ENCODE measurements at places on chromosomes 5 and 9.

GRCh38 chr5:102937894-102938293, 182.0 kb downstream of the GIN1 start:
- DNase-seq = no peak

- no peak for DNase-seq
Observed at GRCh38 chr9:127876764-127877562, 512 bp downstream of the AK1 start.

GRCh38 chr5:150621301-150621700, 19.2 kb upstream of the SYNPO start:
- DNase-seq = no peak

GRCh38 chr9:121560921-121561320, 61.3 kb upstream of the GGTA1 start:
- no peak for DNase-seq

DNA sequence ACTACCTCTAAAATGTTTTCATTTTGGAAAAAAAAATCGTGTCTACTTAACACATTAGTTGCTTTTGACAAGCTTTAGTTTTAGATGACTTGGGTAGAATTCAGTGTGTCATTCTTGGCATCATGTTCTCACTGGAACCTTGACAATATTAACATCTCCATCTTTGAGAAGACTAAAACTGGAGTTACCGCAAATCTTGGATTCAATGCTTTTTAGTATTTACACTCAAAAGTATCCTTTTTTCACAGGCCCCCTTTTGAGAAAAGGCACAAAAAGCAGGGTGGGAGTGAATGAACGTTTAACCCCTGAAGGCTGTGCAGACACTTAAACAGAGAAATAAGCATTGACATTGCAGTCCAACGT, 549.1 kb downstream of the CSNK1G3 start:
- no peak for DNase-seq

- no peak for DNase-seq
Observed at GRCh38 chr5:67297802-67298532, 101.4 kb upstream of the CD180 start.

DNA sequence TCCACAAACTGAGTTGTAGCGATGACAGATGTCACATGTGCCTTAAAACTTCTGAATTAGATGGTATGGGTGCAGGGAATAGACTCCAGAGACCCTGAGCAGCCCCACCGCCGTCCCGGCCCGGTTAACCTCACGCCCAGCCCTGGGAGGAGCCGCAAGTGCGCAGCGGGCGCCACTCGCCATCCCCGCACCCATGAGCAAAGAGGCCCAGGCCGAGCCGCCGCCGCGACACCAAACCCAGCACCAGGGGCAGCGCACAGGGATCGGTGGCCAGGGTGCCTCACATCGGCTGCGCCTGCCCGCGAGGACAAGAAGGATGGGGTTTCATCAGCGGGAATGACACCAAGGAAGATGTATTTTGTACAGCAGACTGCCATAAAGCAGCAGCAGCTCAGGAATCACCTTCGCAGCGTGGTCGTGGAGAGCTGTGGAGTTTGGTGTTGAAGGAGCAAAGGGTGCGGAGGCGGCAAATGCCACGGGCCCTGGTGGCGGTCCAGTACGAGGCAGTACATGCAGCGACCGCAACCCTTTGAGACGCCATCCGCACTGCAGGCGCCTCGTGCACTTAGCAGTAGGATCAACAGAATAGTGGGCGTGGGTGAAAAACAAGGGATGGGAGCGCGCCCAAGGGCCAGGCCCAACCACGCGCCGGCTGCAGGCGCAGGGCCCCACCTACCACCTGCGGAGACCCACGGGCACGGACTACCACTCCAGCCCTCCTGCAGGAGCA, 89.7 kb downstream of the ZNF366 start:
- no peak for DNase-seq

- no peak for DNase-seq
Observed at GRCh38 chr5:149679876-149680809, 50.0 kb upstream of the PPARGC1B start.

GRCh38 chr5:133801955-133802751, 166.3 kb downstream of the C5orf15 start:
- no peak for DNase-seq

GRCh38 chr9:77211561-77211960, 34.2 kb downstream of the VPS13A start:
- no peak for DNase-seq

- no peak for DNase-seq
Observed at GRCh38 chr9:13621872-13622564, 342.5 kb upstream of the MPDZ start.

- DNase-seq = no peak
Observed at GRCh38 chr5:14450018-14450524, 131.5 kb upstream of the OTULINL start.

- DNase-seq = no peak
Observed at GRCh38 chr9:114228016-114228808, 72.9 kb downstream of the COL27A1 start.

DNA sequence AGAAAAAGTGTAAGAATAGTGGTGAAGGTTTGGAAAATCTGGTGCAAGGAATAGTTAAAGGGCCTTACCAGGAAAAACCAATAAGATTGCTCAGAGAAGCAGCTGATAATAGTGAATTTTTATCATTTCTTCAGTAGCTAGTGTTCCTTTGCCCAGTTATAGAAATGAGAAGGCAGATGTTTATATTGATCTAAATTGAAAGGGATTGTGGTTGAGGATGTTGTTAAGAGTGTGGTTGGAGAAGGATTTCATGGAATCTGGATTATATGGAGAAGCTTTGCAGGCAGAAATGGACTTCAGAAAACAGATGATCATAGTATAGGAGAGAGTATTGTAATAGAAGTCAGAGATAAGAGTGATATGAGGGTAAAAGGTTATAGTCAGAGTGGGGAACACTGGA, 102.6 kb downstream of the XRCC4 start:
- no peak for DNase-seq

- DNase-seq = no peak
Observed at GRCh38 chr5:119338326-119338946, 17.4 kb upstream of the TNFAIP8 start.

DNA sequence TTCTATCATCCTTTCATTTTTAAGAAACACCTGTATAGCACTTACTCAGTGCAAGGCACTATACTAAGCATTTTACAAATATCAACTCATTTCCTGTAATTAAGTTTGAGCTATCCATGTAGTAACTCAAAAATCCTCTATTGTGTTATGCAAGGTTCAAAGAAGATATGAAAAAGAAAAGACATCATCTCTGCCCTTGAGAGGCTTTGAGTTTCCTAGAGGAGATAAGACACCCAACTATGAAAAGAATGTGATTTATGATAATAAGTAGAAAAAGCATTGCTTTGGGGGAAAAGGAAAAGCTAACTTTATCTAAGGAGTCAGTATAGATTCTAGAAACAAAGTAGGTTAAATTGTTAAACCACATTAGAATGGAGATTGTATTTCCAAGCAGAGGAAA, 14.2 kb upstream of the ZNF608 start:
- DNase-seq = no peak

- no peak for DNase-seq
Observed at GRCh38 chr5:92460505-92460904, 1077.4 kb upstream of the ARRDC3 start.

DNA sequence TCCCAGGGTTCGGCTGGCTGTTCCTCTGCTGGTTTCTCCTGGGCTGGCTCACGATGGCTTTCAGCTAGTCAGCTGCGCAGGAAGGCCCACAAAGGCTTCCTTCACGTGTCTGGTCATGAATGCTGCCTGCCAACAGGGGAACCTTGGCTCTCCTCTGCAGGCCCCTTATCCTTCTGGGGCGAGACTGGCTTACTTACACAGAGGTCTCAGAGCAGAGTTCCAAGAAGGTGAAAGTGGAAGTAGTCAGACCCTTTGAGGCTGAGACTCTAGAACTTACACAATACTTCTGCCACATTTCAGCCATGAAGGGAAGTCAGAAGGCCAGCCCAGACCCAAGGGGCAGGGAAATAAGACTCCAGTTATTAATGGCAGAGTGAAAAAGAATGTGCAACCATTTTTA, 99.5 kb downstream of the LHFPL2 start:
- peak; percentile 54 for DNase-seq

DNA sequence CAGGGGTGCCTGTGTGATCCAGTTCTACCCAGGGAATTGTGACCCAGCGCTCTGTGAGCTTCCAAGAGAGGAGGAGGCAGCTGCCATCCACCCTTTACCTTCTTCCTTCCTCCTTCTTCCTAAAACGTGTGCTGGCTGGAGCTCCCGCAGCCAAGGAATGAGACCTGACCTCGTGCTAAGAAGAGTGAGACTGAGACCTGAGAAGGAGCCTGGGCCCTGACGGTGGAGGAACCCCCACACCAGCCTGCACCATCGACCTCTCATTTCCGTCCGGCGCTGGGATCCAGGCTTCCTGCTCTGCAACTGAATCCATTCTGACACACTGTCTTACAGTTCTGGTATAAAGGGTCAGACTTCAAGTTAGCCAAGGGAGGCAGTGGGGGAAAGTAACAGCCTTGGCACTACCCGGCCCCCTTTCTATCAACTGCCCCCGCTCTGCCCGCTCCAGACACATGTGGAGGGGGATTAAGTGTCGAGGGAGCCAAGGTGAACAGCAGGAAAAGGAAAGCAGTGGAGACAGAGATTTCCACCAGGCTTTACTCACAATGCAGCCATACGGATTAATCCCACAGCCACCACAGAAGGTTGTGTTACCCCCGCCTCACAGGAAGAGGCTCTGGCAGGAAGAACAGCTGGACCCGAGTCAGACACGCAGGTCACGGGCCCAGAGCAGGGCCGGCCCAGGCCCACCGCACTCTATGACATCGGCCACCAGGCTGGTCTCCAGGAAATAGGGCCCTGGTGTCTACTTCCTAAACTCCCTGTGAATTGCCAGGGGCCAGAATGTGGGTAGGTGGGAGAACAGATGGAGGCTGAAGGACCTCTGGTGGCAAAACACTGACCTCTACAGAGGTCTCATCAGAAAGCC, 15.8 kb downstream of the MGAT1 start:
- DNase-seq = no peak

- no peak for DNase-seq
Observed at GRCh38 chr9:123741214-123741613, 188.7 kb downstream of the DENND1A start.

DNA sequence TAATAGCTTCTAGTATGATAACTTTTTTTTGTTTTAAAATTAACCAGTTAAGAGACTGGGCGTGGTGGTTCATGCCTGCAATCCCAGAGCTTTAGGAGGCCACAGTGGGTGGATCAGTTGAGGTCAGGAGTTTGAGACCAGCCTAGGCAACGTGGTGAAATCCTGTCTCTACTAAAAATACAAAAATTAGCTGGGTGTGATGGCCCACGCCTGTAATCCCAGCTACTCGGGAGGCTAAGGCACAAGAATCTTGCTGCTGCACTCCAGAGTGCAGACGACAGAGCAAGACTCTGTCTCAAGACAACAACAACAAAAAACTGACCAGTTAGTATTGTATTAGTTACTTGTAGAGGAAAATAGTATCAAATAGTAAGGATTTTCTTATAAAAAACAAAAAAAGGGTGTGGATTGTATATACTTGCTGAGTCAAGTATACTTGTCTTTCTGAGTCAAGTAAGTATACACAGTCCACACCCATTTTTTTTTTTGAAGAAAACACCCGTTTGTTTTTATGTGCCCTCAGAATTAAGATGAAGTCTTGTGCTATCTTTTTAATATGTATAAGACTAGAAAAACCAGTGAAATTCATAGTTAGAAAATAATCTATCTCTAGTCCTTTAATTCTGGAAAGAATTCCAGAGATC, 25.3 kb downstream of the UBAP1 start:
- no peak for DNase-seq

DNA sequence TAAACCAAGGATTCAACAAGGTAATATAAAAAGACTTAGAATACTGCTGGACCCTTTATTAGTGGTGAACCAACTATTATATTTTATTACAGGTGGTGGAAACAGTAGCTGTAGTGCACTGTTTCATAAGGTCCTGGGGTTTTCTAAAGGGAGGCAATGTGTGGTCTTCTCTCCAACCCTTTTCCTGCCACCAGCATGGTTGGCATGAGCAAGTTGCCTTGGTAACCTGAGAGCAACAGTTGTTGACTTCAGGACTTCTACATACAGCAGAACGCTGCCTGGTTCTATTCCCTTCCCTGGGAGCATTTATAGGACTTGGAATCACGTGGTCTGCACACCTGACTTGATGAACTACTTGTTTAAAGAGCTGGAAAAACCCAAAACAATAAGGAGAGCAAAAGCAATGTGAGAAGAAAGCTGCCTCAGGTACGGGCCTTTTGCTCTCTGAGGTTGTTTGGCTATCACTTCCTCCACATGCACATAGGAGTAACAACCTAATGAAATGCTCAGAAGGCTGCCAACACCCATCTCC, 81.1 kb upstream of the RAI14 start:
- DNase-seq = no peak

- DNase-seq = no peak
Observed at GRCh38 chr9:127640908-127641545, 28.9 kb downstream of the STXBP1 start.

DNA sequence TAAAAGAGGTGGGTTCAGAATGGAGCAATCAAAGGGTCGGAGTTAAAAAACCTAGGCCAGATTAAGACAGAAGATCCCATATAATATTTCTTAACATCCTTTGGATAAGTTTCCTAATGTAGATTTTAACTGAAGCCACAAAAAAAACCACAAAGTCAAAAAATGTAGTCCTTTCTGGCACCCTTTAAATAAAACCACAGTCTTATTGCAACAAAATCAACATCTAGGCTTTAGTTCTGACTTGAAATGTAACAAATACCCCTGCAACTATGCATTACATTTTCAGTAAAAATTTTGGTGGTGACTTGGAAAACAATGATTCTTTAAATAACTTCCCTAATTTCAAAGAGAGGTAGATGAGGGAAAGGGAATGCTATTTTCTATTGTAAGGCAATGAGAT, 109.2 kb downstream of the PSAT1 start:
- DNase-seq = no peak

GRCh38 chr9:23551311-23551721, 274.7 kb downstream of the ELAVL2 start:
- DNase-seq = no peak

DNA sequence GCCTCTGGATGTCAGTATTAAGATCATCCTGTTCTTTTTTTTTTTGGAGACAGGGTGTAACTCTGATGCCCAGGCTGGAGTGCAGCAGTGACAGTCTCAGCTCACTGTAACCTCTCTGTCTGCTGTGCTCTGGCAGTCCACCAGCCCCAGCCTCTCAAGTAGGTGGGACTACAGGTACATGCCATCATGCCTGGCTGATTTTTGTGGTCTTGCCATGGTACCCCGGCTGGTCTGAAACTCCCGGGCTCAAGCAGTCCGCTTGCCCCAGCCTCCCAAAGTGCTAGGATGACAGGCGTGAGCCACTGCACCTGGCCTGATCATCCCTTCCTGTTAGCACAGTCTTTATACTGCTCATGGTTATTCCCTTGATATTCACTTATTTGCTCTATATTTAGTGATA, 3.5 kb downstream of the KDM4C start:
- DNase-seq = no peak

- DNase-seq = no peak
Observed at GRCh38 chr5:55997742-55998351, 3.1 kb upstream of the IL6ST start.
